ENCODE measurements at places on chromosomes 12 and 14.

GRCh38 chr14:53526200-53526599, 373.1 kb upstream of the DDHD1 start:
- DNase-seq, result no peak

GRCh38 chr12:108833355-108833733, 24.0 kb downstream of the SSH1 start:
- DNase-seq, result no peak

GRCh38 chr12:57133013-57133569, 4.8 kb downstream of the LRP1 start:
- DNase-seq, result no peak

DNA sequence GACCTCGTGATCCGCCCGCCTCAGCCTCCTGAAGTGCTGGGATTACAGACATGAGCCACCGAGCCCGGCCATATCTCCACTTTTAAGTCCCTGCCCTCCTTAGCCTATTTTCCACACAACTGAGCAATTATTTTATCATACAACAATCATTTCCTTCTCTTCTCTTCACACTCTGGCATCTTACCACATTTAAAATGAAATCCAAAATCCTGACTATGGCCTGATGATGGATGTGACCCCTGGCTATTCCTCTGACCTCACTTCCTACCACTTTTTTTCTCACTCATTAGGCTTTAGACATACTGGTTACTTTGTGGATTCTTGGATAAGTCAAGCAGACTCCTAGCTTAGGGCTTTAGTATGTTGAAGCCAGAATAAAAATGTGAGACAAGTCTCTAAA, 21.9 kb upstream of the EID3 start:
- no peak for DNase-seq

- no peak for DNase-seq
Observed at GRCh38 chr12:130117233-130117632, 45.0 kb upstream of the FZD10 start.

DNA sequence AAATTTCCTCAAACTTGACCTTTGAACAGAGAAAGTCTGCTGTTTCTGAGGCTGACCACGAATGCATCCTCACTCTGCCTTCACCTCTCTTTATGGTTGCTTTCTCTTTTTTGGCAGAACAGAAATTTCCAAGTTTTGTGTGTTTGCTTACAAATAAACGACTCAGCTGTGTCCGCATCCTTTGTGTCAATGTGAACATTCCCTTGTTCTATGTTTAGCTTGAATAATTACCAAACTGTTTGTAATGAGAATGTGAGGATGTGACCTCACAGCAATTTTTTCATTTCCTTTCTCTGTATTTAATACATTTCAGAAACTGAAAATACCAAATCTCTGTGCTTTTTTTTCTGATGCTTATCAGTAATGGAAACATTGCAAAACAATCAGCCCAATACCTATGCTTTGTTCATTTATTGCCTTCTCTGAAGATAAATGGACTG, 410.9 kb downstream of the EGLN3 start:
- DNase-seq, result no peak

- DNase-seq, result no peak
Observed at GRCh38 chr12:121060149-121061001, 21.3 kb upstream of the OASL start.

DNA sequence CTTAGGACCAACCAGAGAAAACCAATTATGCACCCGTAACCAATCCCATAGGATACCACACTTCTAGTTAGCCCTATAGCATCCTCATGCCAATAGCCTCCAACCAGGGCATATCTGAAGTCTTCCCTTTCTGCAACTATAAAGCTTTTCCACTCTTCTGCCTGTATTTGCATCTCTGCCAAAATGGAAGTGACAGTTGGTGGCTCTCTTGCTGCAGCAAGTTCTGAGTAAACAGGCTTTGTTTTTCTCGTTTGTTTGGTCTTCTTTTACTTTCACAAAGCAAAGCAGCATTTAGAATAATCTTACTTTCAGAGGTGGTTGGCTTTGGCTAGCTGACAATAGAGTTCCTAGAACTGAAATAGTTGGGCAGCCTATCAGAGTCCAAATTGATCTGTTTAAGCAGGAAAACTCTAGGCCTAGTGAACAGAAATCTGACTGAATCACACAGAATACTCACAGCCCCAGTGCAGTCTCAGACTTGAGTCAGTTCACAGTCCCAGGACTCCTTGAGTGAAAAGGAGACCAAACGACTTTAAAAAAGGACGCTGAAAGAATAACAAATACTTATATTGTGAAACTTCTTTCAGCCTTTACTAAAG, 1029.7 kb upstream of the LRFN5 start:
- DNase-seq, result no peak

- no peak for DNase-seq
Observed at GRCh38 chr12:11545484-11546330, 103.8 kb upstream of the ETV6 start.

GRCh38 chr14:56170028-56170427, 51.8 kb downstream of the PELI2 start:
- DNase-seq, result no peak

DNA sequence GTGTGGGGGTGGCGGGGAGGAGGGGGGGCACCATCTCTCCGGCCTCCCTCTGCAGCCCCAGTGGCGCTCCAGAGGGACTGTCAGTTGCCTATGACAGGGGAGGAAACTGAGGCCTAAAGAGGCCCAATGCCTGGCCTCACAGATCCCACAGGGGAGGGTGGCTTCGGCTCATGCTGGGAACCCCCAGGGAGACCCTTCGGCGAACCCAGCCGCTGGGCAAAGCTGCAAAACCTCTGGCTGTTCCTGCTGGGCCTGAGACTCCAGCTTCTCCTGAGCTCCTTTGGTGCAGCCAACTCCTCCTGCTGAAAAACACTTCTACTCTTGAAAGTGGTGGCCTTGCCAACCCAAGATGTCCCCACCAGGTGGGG, 170.1 kb upstream of the RTL1 start:
- no peak for DNase-seq

GRCh38 chr14:104590240-104590965, 10.8 kb downstream of the C14orf180 start:
- no peak for DNase-seq

DNA sequence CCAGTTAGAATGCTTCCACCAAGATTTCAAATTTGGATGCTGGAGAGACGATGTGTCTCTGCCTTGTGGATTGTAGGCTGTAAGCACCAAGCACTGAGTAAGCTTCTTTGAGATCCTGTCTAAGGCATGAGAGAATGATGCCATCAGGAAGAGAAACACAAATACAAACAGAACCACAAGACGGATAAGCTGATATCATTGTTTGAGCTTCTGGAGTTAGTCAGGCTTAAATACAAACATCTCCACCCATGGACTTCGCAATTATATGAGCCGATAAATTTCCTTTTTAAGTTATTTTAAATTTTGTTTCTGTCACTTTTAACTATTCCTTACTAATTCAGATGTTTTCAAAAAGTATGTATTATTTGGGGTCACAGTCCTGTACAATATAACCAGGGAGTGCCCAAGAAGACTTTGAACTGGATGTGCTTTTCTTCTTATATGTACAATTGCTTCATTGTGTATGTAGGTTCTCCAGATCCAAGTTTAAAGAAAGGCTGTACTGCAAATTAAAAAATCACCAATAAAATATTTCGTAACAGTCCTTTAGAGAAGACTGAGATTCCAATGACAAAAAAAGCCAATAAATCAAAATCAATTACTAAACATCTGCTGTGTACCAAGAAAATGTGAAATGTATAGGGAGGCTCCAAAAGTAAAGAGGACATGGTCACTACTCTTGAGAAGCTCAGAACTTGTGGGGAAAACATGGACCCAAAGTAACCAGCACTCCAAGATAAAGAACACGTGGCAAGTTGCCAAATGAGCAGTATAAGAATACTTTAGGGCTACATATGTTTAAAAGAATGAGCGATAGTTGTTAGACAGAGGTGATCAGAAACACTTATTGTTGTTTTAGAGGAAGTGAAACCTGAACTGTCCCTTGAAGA, 274.1 kb downstream of the ADAMTS20 start:
- no peak for DNase-seq

DNA sequence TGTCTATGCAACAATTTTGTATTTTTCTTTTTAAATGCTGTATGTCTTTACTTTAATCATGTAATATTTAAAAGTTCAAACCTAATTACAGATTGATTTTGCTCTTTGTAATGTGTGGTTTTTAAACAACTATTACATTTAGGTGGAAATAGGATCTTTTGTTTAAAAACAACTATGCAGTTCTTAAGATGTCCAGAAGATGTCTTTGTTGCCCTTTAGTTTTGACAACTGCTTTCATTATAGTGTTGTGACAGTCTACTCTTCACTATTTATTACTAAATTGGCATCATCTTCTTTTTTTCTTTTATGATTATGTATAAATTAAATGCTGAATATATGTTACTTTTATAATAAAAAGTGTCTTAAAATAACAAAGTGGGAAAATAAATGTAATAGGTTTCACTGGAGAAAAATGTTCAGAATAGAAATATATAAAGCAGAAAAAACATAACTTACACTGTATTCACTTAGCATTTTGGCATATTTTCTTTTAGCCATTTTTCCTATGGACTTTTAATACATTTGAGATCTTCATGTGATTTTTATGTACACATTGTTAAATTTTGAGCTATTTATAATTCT, 27.1 kb upstream of the PCNX4 start:
- no peak for DNase-seq

- DNase-seq, result no peak
Observed at GRCh38 chr12:64752032-64752431, 7.2 kb downstream of the GNS start.

GRCh38 chr12:1419849-1420371, 174.5 kb downstream of the FBXL14 start:
- DNase-seq, result no peak

DNA sequence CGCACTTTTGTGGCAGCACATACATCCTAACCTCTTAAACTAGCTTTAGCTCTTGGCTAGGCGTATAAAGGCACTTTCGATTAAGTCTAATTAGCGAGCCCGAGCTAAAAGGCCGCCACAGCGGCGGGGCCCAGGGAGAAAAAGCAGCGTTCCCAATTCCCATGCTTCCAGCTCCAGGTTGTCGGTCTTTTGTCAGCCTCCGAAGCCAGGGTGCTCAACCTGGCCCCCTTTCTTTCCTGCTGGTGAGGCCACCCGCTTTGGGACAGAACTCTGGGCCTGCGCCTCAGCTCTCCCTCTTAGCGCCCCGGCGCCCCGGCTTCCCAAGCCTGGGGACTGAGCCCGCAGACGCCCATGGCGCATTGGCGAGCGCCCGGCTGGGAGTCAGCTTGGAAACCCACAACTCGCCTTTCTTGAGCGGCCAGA, 33.3 kb upstream of the TBX5 start:
- no peak for DNase-seq

- no peak for DNase-seq
Observed at GRCh38 chr14:100271247-100271939, 32.4 kb downstream of the YY1 start.

DNA sequence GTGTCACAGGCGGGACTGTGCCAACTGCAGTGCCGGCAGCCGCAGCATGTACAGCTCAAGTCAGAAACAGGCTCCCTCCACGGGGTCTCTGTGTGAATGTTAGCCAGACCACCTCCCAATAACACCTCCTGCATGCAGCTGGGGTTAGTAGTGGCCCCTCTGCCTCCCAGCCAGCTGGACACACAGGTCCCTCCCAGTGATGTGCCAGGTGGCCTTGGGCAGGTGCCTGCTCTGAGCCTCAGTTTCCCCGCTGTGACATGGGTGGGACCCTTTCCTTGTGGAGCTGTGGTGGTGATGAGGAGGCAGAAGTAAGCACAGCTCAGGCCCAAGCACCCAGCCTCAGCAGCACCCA, 139.9 kb downstream of the ADGRD1 start:
- no peak for DNase-seq

DNA sequence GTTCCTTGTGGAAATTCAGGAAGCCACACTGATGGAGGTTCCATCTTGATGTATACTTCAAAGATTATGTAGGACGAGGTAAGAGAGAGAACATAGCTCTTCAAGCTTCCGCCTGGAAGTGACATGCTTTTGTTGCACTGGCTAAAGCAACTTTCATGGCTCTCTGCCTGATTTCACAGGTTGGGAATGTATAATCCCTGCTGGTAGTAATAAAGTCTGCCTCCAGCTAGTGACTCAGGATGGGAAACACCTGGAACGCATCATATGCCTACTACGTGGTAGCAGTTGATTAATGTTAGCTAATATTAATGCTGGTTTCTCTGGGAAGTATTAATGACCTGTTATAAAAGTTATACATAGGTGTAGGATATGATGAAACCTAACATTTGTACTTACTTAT, 71.1 kb downstream of the PELI2 start:
- no peak for DNase-seq

- no peak for DNase-seq
Observed at GRCh38 chr12:64912516-64913255, 88.2 kb downstream of the TBC1D30 start.

- no peak for DNase-seq
Observed at GRCh38 chr12:76777765-76778216, 13.9 kb downstream of the ZDHHC17 start.

GRCh38 chr12:82461836-82462235, 103.5 kb downstream of the METTL25 start:
- DNase-seq, result no peak

DNA sequence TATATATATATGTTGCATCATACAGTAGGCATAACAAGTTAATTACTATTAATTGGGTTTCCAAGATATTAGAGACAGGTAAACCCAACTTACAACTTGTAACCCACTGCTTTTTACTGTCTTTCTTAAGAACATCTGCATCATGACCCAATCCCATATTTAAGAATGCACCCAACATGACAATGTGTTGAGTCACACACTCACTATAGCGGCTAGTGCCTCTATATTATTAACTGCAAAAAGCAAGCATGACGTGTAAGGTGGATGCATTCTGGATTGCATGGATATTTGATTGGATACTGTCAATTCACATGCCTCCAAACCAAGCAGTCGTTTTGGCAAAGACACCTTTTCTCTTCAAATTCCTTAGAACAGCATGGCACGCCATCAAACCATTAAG, 68.2 kb downstream of the KSR2 start:
- no peak for DNase-seq

GRCh38 chr12:38175538-38175937, 141.0 kb upstream of the ALG10B start:
- DNase-seq, result no peak

- no peak for DNase-seq
Observed at GRCh38 chr12:106790020-106790419, 15.5 kb downstream of the RIC8B start.

- DNase-seq, result no peak
Observed at GRCh38 chr12:127685491-127685890, 581.5 kb upstream of the TMEM132C start.

- DNase-seq, result no peak
Observed at GRCh38 chr12:52207106-52207505, 15.3 kb upstream of the KRT80 start.

DNA sequence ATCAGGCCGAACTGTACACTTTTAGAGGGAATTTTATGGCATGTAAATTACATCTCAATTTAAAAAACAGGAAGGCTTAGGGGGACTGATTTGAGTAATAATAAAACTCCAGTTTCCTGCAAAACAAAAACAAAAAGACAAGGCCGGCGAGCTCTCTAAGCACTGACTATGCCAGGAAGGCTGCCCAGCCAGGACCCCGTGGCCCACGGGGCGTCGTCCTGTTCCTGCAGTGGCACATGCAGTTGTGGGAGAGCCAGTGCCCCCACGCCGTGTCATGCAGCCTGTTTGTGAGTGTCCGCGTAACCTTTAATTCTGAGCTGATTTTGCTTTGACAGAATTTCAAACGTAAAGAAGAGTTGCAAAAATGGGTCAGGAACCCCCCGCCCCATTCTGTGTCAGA, 10.5 kb downstream of the XRCC3 start:
- DNase-seq, result no peak
